Stimulated activated CD8-positive, alpha-beta memory T cell treated with anti-CD3 and anti-CD28 coated beads, Interleukin-15, amount 100 ng/mL, for 1 hour (primary cell): ENCODE measurements at places on chromosomes 7 and 10.

- no peak for DNase-seq
Observed at GRCh38 chr10:125457406-125457805, 225.6 kb downstream of the TEX36 start.

- DNase-seq: no peak
Observed at GRCh38 chr7:151454932-151455530, 15.1 kb upstream of the CRYGN start.

GRCh38 chr7:117158941-117159697, 163.7 kb downstream of the WNT2 start:
- DNase-seq: no peak

GRCh38 chr7:134888141-134888740, 98.1 kb upstream of the AGBL3 start:
- DNase-seq: no peak

DNA sequence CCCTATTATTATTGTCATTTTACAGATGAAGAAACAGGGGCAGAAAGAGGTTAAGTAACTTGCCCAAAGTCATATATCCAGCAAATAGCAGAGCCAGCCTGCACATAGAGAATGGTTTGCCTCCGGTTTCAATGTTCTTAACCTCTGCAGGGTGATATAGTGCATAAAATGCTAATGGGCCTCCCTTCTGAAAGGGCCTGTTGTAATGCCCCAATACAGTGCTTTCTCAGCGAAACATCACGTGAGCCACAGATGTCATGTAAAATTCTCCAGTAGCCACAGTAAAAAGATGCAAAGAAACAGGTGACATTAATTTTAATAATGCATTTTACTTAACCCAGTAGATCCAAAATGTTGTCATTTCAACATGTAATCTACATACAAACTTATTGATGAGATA, 38.1 kb downstream of the LRGUK start:
- no peak for DNase-seq

DNA sequence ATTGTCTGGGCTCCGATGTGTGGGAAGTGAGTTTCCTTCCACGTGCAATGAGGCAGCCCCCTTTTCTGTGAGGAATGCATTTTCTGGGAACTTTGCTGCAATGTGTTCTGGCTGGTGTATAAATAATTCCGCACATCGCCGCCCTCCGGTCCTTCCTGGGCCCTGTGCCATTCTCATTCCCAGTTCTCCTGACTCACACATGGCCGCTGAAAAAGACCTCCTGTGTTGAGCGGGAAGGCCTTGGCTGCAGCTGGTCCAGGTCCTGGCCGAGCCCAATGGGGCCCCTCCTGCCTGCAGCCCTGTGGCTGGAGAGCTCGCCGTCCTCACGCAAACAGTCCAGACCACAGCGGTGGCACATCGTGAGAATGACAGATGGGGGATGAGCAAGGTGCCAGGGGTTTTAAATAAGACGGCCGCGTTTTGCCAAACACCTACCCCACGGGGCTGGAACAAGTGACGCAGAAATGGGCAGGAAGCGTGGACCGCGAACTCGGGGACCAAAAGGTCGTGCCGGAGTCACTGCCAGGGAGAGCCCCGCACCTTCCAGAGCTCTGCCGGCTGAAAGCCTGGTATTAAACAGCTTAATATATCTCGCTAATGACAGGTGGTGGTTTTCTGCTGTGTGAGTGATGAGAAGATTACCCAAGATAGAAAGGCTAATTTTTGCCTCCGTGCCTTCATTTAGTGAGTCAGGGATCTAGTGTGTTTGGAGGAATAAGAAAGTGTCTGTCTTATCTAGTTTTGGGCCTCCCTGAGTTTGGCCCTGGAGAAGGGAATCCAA, 37.0 kb downstream of the FAM20C start:
- no peak for DNase-seq

- no peak for DNase-seq
Observed at GRCh38 chr10:497289-497688, 192.2 kb downstream of the DIP2C start.

GRCh38 chr10:4474829-4475228, 351.2 kb upstream of the AKR1E2 start:
- DNase-seq: no peak

DNA sequence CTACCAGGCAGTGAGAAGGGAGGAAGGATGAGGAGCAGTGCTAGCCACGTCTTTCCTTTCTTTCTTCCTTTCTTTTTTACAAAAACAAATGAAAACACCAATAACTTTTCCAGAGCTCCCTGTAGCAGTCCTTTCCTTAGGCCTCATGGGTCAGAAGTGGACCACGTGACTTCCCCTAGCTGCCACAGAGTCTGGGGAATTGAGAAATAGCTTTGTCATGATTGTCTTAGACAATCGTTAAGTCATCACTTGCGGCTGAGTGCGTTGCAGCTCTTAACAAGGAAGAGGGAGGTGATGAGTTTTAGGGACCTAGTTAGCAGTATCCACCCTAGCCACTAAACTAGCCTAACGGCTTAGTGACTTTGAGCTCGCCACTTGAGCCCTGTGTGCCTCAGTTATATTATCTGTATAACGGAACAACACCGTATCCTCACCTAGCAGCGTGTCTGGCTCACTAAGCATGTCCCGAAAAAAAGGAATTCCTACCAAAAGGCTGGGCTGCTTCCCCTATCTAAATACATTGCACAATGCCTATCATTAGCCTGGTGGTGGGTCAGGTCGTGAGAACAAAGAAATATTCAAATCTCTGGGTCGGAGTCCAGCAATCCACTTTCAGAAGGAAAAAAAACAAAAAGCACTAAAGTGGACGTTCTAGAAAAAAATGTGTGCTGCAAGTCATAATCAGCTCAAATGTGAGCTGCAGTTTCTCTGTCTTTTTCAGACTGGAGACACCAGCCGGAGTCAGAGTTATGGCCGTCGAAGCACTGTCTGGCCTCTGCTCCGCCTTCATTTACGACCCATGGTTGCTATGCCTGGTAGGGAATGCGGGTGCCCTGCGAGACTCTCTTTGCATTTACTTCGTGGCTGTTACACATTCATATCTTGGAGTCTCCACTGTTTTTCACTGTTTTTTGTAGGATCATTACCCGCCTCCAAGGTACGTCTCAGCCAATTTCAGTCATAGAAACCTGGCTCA, 338.5 kb upstream of the FOXK1 start:
- DNase-seq: no peak

- no peak for DNase-seq
Observed at GRCh38 chr10:125514206-125515162, 168.5 kb downstream of the TEX36 start.

GRCh38 chr7:106089647-106090046, 22.5 kb downstream of the SYPL1 start:
- no peak for DNase-seq

DNA sequence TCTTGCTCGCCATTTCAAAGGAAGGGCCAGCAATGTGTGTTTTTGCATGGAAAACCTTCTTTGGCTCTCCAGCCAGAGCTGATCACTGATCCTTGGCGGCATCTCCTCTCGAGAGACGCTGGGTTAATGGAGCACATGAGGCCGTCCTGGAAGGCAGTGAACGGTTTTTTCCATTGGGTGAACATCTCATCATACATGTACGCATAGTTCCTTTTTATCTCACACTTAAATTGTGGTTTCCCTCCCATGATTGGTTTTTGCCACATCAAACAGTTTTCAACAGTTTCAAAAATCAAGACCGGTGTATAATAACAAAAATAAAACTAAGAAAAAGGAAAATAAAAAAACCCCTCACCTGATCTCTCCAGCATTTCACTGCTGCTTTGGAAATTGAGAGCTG, 276.4 kb downstream of the TCF7L2 start:
- no peak for DNase-seq

DNA sequence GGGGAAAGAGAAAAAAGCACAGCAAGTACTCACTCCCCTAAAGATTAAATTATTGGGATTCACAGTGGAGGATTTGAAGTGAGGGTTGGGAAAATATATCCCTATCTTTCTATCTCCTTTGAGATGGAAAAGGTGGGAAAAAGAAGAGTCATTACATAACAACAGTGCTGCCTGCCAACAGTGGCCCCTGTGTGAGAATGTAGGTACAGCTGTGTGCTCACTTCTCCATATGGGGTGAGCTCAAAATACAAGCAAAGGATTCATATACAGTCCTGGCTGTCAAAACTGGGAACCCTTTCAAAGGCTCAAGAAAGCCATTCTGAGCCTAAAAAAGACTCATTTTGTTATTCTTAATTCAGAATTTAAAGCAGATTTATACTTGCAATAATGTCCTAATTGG, 458.5 kb downstream of the GPAM start:
- DNase-seq: no peak

- no peak for DNase-seq
Observed at GRCh38 chr7:150511048-150511447, 3.6 kb upstream of the GIMAP7 start.

DNA sequence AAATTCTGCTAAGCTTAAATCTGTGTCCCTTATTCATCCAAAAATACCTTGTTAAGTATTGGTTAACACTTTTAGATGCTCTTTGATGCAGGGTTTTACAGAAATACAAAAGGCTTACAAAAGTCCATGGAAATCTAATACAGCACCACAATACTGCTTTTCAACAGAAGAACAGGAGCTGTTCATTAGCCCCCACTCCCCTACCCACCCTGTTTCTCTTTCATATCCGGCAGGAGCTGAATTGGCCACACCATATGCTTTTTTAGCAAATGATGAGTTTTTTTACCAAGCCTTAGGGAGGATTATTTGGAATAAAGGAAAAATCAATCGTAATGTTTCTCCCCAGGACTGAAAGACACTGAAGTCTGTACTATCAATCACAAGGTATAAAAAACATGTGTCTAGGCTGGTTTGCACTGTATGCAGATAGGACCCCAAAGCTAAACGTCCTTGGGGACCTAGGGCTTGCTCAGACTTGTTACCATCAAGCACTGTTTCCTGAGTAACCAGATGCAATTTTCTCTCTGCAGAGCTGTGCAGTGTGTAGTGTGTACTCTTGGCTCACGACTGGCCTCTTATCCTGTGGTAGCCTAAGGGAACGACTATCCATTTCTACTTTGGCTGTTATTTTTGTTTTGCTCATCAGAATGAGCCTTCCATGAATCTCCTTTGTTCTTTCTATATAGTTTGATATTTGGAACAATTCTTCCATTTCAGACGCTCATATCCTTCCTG, 143.3 kb upstream of the LRGUK start:
- DNase-seq: no peak

GRCh38 chr7:7539711-7540110, 4.0 kb upstream of the COL28A1 start:
- DNase-seq: no peak
